ENCODE measurements at places on chromosomes 4 and X.

DNA sequence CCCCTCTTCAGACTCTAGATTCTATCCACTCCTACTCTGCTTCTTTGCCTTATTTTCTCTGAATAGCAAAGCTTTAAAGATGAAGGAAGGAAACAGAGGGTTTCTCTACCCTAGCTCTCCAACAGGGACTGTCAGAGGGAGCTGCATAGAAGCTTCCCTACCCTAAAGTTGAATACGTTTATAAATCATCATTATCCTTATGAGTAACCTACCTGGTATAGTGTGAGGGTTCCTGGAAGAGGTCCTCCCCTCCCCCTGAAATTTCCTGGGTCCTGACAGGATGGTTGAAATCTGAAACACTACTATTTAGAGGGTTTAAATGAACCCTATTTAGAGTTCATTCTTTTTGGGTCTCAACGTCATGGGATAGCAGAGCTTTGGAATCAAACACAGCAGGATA lies 187.0 kb upstream of the RBPJ start:
- DNase-seq, result no peak

- DNase-seq, result no peak
Measured at GRCh38 chr4:88879991-88880390, 177.0 kb downstream of the FAM13A start.

DNA sequence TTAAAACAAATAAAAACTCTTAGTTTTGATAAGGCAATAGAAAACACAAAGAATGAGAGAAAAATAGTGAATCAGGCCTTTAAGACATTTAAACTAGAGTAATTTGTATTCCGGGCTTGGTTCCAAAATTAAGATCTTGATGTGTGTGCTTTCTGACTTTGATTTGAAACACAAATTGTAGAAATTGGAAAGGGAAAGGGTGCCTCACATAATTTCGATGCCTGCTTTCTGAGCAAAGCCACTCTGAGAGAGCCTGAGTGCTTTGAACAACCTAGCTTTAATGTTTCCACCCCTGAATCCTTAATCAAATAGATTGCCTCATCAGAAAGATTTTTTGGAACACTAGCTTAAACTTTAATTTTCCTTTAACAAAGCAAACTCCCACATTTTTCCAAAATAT lies 666.8 kb downstream of the PCDH18 start:
- DNase-seq, result no peak

- DNase-seq, result no peak
Measured at GRCh38 chrX:154327038-154327820, 31.6 kb downstream of the TKTL1 start.

- no peak for DNase-seq
Measured at GRCh38 chrX:13923845-13924244, 105.8 kb downstream of the GEMIN8 start.
